ENCODE measurements at places on chromosomes 6 and 20. TPM values are rescaled to one million over a fixed set of nuclear protein-coding genes. Genes with fewer than 3 reads are reported as not detected.

- no peak for DNase-seq
These were observed 59.6 kb downstream of the LINC00237 start for GRCh38 chr20:21046413-21047070.

DNA sequence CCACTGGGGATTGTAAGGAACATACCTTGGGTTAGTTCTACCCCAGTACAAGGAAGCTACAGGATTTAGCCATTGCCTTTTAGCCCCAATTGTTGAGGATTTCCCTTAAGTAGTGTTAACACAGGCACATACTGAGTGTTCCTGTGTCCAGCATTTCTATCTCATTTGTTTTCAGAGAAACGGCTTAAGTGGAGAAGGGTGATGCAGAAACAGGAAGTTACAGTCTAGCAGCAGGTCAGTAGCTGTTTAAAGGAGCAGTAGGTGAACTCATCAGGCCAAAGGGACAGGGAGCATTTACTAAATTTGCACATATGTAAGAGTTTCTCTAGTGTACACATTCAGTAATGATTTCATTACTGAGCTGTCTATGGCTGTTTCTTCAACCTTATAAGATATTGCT is 644.2 kb upstream of the GJE1 start:
- no peak for DNase-seq

GRCh38 chr6:101266063-101266462 is 127.4 kb upstream of the GRIK2 start:
- DNase-seq = no peak

TCP11 gene
- not detected for total RNA-seq

DNA sequence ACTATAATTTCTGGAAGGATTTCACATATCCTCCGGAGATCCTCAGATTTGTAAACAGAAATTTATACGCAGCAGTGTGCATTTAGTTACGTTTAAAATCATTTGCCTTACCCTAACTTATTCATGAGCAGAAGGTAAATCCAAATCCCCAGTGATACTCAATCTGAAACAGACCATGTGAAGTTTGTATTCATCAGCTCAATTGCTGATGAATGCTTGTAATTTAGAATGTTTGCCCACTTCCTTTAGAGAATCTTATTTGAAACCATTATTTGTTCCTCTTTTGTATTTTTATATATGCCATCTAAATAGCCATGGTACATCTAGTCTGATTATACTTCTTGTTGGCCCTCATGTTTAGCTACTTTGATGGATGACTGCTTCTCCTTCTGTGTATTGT is 15.4 kb downstream of the TAAR1 start:
- DNase-seq = no peak

PDE10A gene
- not detected for total RNA-seq

GRCh38 chr6:159894991-159895390 is 4.2 kb downstream of the MAS1 start:
- DNase-seq = no peak

HLA-DQB1 gene
- total RNA-seq = 4.7 TPM

HLA-DMA gene
- 14.1 TPM for total RNA-seq

- no peak for DNase-seq
These were observed 11.3 kb upstream of the RBM24 start for GRCh38 chr6:17269840-17270239.

DNA sequence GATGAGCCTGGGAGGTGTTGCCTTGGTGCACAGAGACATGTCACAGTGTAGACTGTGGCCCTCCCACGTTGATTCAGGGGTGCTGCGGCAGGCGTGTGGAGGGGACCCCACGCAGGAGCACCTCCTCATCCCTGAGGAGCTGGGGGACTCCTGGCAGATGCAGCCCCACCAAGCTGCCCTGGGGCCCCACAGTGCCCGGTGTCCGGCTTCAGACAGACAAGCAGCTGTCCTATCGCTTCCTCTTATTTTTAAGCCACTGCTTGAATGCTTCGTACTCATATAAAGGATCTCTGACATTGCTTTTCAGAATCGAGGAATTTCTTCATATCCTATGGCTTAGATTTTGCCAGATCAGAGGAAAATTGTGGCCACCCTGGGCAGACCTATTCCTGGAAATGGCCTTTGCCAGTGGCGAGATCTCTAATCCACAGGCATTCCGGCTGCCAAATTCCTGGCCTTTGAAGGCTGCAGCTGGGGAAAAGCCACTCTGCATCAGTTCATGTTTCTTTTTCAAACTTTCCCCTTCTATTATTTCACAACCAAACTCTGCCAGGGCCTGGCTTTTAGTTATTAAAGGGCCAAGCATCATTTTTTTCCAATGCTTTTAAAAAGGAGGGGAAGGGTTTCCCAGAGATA is 337.0 kb downstream of the THBS2 start:
- no peak for DNase-seq

- DNase-seq = no peak
These were observed 3.3 kb downstream of the CAPN11 start for GRCh38 chr6:44161997-44162338.

DNA sequence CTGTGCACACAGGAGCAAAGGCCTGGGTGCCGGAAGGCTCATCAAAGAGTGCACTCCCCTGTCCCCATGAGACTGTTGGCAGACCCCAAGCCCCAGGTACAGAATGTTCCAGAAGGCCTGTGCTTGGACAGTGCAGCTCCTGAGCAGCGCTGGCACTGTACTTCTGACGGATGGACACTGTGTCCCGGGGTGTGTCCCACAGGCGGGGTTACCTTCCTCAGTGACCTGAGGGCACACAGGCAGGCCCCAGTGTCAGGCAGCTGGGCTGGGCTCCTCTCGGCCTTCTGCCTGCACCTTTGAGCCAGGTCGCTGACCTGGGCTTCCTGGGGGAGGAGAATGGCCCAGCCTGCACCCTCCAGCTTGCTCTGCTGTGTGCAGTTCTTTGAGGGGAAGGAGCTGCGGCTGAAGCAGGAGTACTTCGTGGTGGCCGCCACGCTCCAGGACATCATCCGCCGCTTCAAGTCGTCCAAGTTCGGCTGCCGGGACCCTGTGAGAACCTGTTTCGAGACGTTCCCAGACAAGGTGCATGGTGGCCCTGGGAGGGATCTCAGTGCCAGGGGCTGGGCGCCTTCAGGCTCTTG is 30.1 kb downstream of the PYGB start:
- no peak for DNase-seq

STK35 gene
- total RNA-seq = 21.3 TPM

GRCh38 chr6:98433325-98434056 is 400.9 kb upstream of the POU3F2 start:
- DNase-seq = no peak

- peak; percentile 60 for DNase-seq
These were observed 62.3 kb downstream of the SNX9 start for GRCh38 chr6:157885211-157885788.

BTNL2 gene
- not detected for total RNA-seq

DNA sequence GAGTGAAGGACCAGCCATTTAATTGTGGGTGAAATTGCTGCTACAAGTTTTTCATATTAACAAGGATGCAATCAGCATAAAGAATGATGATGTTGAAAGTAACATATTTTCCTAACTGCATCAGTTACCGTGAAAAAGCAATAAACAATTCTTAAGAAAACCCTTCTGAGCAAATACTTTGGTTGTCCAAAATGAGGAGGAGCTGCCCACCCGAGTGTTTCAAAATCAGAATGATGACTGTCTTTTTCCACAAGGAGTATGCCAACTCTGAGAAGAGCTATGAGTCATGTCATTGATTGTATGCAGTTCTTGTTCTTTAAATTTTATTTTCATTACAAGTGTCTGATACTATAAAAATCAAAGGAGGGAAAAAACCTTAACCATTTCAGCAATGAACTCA is 470.5 kb downstream of the COL12A1 start:
- no peak for DNase-seq

DNA sequence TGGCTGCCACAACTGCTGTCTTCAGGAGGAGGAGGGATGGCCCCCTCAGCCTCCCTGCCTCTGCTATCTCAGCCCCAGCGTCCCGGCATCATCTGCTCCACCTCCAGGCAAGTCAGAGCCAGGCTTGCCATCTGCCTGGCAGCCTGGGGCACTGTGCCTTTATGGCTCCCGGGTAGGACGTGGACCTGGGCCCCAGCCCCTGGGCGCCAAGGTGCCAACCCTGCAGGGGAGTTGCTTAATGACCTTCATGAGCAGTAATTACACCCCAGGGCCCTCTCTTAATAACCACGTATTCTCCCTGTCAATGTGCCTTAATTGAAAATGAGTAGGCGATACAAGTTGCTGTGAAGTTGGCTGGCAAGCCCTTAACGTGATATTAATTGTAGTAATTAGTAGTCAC is 122.1 kb upstream of the MLN start:
- DNase-seq = no peak

- no peak for DNase-seq
These were observed 214.5 kb downstream of the TBX18 start for GRCh38 chr6:84549917-84550316.

BEND6 gene
- not detected for total RNA-seq

TRPC4AP gene
- 53.9 TPM for total RNA-seq

GRCh38 chr20:35767683-35768481 is 3.9 kb upstream of the PHF20 start:
- peak; percentile 64 for DNase-seq

- DNase-seq = no peak
These were observed 1106.2 kb upstream of the GJE1 start for GRCh38 chr6:141026504-141026903.

GRCh38 chr6:21049148-21049547 is 514.9 kb downstream of the CDKAL1 start:
- DNase-seq = no peak

SLC9A8 gene
- total RNA-seq = 16.2 TPM

DNA sequence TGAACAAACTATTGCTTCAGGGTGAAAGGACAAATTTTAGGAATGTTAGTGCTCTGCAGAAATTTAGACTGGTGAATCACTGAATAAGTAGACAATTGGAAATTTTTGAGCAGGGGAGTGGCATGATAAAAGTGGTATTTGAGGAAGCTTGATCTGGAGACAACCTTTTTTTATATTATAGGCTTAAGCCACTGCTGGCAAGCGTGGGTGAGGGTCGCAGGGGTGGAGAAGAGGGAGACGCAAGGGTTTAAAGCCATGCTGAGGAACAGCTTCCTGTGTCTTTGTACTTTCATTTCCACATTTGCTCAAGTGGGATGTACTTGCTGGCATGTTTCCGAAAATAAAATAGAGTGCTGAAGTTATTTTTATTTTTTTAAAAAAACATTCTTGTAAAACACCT is 23.7 kb downstream of the NCOA7 start:
- DNase-seq = no peak

COL9A3 gene
- total RNA-seq = not detected

CHRNA4 gene
- total RNA-seq = not detected

- DNase-seq = no peak
These were observed 39.3 kb downstream of the BEND3 start for GRCh38 chr6:107075951-107076381.

DNA sequence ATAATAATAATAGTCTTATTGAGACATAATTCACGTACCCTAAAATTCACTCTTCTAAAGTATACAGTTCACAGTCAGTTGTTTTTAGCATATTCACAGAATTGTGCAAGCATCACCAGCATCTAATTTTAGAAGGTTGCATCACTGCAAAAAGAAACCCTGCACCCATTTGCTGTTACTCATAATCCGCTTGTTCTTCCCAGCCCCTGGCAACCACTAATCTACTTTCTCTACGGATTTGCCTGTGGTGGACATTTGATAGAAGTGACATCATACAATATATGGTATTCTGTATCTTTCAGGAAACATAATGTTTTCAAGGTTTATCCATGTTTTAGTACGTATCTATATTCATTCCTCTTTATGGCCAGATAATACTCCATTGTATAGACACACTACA is 41.5 kb upstream of the FAM184A start:
- no peak for DNase-seq

DNA sequence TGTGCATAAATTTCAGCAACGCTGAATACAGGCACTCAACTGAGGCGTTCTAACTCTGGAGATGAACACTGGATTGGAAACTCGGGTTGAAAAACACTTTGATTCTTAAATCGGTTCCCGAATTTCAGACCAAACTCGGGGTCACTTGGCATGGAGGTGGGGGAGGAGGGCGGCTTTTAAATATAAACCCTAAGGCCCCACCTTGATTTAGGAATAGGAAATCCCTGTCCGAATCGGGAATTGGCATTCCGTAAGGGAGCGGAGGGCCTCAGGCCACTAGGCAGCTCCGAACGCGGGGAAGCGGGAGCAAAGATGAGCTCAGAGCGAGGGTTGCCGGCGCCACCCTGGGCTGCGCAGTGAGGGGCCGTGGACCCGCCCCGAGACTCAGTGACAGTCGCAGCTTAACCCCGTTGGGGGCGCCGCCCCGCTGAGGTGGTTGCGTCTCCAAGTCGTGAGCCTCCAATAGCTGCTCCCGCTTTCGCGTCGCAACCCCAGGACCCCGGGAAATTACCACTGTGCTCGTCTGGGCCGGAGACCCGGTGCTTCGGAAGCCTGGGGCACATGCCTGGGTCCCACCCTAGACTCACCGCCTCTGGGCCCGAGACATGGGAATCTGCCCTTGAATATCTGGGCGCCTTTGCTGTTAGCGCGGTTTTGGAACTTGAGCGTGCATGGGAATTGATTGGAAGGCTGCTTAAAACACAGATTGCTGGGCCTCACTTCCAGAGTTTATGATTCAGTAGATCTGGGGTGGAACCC is 4.6 kb upstream of the SIM1 start:
- no peak for DNase-seq

DNA sequence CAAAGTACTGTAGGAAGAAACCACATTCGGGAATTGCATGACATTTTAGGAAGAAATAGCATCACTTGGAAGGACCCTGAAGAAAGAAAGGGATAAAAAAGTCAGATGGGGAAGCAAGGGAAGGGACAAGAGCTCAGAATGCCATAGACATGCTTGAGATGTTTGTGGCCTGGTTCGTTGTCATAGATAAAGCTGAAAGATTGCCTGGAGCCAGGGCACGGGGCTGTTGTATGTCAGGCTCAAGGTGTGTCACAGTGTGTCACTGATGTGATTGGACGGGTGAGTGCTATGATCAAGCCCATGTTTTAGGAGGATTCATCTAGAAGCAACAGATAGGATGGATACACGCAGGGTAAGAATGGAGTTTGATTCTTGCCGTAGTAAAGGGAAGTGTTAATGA is 216.2 kb upstream of the SOX4 start:
- DNase-seq = no peak

GRCh38 chr6:46421939-46422338 is 69.3 kb downstream of the RCAN2 start:
- no peak for DNase-seq

DNA sequence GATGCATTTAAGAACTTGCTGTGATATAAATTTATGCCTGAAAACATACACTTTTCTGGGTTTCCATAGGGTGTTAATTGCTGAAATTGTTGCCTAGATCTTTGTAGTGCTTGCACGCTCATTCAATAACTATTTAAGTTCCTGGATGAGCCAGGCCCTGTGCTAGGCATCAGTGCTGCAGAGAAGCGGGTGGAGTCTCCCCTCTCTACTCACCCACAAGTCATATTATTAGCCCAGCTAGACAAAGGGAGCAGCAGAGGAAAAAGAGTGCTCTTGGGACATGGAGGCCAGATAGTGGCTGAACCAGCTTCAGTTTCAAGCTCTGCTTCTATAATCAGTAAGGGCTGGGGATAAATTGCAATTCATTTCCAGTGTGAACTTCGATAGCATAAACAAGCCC is 329.1 kb downstream of the TFAP2B start:
- DNase-seq = no peak

- no peak for DNase-seq
These were observed 354.1 kb upstream of the CDH4 start for GRCh38 chr20:60897976-60898375.

- DNase-seq = no peak
These were observed 90.6 kb downstream of the MRPL14 start for GRCh38 chr6:44036699-44037101.

ZNF334 gene
- total RNA-seq = 1.2 TPM

- DNase-seq = no peak
These were observed 81.3 kb upstream of the SPTLC3 start for GRCh38 chr20:12927489-12927888.
